Uterus (tissue), 4 donors: ENCODE measurements at places on chromosomes 12 and 14. TPM values are rescaled to one million over a fixed set of nuclear protein-coding genes. Genes with fewer than 3 reads are reported as not detected.

DNA sequence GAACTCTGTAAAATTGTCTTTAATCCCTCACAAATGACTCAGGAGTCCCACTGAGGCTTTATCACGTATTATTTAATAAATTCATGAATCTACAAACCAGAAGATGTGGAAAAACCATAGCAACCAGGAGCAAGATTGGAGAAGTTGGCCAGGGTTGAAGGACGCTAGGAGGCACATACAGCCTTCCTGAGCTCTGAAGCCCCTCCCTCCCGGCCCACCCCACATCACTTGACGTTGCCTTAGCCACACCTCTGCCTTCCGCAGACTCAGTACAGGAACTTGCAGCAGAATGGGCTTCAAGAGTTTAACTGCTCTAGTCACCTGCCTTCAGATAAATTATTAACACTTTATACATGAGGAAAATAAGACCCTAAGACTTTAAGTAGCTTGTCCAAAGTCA, 33.9 kb downstream of the SLC35F4 start:
- no peak overlapping the region for H3K4me3 ChIP-seq
- no peaks in the 10 kb centered on the region for H3K4me1 ChIP-seq
- H3K27me3 ChIP-seq, result no peaks in the 10 kb centered on the region
- H3K27ac ChIP-seq, result no peak overlapping the region
- no peak for DNase-seq

DNA sequence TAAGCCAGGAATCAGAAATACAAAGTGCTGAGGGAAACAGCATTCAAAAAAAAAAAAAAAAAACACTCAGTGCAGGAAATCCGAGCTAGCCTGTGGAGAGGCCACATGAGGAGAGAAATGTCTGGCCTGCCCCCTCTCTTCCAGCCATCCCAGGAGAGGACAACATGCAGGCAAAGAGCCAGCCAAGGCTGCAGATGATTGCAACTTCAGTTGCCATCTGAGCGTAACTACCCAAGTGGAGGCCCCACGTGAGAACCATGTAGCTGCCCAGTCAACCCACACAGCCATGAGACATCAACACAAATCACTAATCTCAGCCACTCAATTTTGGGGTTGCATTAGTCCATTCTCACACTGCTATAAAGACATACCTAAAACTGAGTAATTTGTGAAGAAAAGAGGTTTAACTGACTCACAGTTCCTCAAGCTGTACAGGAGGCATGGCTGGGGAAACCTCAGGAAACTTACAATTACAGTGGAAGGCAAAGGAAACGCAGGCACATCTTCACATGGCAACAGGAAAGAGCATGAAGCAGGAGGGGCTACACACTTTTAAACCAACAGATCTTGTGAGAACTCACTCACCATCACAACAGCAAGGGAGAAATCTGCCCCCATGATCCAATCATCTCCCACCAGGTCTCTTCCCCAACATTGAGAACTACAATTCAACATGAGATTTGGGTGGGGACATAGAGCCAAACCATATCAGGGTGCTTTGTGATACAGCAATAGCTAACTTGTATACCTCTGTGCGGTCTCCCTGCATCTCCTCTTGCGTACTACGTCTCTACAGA, 161.1 kb downstream of the PIWIL1 start:
- H3K4me1 ChIP-seq, result no peaks in the 10 kb centered on the region
- no peaks in the 10 kb centered on the region for H3K36me3 ChIP-seq

DNA sequence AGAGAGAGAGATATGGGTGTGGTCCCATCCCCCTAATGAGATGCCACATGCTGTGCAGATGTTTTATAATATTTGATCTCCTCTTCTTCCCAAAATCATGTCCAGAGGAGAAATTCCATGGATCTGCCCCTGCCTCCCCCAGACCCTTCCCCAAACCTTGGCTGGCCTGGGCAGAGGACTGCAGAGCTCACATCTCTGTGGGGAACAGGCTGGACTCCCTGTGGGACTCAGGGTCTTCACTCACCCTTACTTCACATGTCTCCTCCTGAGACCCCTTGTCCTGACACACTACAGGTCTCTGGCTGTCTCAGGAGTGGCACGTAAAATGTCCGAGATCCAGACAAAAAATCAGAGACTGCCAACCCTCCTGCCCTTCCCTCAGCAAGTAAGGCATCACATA, 76.0 kb upstream of the CAPRIN2 start:
- no peaks in the 10 kb centered on the region for H3K36me3 ChIP-seq
- no peak for DNase-seq
- no peak overlapping the region for H3K4me3 ChIP-seq
- H3K4me1 ChIP-seq, result no peaks in the 10 kb centered on the region
- H3K27ac ChIP-seq, result no peak overlapping the region

- no peak for DNase-seq
- H3K4me1 ChIP-seq, result no peaks in the 10 kb centered on the region
- no peak overlapping the region for H3K4me3 ChIP-seq
- no peak overlapping the region for H3K27ac ChIP-seq
These were observed 425.2 kb downstream of the RPS29 start for GRCh38 chr14:49160983-49161382.

DNA sequence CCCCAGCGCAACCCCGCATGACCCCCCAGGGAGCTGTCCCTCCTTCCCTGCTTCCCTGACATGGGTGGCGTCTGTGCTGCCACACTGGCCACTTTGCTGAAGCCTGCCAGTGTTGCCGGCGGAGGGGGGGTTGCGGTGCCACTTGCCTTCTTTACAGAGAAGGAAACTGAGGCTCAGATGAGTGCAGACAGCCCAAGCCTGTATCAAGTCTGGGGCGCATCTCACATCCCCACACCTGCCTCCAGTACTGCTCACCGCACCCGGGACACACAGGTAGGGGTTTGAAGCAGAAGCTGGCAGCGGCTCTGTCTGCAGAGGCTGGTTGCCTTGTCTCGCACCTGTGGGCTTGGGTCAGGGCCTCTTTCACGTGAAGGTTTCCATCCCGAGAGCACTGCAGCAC, 104.7 kb upstream of the RTL1 start:
- H3K4me1 ChIP-seq, result no peaks in the 10 kb centered on the region
- H3K36me3 ChIP-seq, result no peaks in the 10 kb centered on the region
- DNase-seq, result peak; percentile 6
- no peak overlapping the region for H3K4me3 ChIP-seq
- no peak overlapping the region for H3K27ac ChIP-seq

The CAPZA3 gene
- total RNA-seq, result not detected

The CLEC4A gene
- not detected for total RNA-seq
